ENCODE measurements at places on chromosomes 2 and 18.

DNA sequence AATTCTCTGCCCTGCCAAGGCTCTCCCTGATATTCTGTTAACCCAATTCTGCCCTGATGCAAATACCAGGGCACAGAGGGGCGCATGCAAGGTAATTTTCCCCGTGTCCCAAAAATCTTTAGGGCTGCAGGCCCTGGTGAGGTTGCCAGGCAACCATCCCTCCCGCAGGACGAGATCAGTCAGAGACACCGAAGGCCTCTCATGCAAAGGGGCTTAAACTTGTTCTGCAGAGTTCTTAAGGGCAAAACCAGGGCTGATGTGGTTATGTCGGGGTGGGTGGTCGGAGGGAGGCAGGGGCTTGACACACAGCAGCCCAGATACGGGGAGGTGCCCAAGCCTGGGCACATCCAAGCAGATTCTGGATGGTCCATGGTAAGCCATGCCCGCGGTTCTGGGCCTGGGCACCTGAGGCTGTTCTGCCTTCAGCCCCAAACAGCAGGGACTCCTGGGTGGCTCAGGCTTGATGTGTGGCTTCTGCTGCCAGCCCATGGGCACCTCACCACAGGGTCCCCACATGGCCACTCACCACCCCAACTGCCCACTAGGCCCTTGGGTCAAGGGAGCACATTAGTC lies 27.2 kb downstream of the STEAP3 start:
- no peak for DNase-seq

DNA sequence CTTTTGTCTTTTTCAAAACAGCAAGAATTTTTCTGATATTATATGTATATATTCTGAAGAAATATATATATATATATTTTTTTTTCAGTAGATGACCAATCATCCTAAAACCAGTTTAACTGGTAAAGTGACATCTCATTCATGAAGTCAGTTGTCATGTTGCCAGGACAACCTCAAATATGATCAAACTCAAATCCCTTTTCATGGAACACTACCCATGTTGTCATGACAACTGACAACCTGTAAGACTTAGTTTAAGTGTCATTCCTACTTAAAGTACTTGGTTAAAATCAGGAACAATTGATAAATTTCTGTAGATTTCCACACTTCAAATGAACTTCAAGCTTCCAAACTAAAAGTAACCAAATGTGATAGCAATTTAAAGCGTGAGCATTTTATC lies 101.8 kb upstream of the ERBB4 start:
- no peak for DNase-seq

DNA sequence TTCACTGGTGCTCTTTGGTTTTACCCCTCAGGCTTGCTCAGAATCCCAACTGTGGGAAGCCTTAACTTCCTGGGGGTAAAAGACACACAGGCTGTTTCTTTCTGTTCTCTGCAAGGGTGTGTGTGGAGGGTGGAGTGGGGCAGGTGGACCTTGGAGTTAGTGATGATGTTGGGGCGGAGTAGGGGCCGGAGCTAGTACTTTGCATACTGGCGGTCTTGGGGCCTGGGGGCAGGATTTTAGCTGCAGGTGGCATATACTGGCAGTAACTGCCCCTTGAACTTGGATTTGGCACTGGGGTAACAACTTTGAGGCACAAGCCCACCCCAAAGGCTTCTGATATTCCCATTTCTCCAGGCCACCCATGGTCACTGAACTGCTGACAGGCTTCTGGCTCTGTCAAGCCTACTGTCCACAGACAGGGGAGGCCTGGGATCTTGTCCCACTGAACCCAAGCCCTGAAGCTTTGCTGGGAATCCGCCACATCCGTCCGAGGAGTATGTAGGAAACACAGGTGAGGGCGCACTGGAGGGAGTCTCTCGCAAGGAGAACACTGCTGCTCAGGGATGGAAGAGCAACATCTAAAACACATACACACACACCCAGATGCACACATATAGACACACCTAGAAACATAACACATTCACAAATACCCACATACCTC lies 258.9 kb downstream of the DYSF start:
- DNase-seq, result no peak

- peak; percentile 41 for DNase-seq
Observed at GRCh38 chr18:63974991-63975390, 5.1 kb downstream of the SERPINB8 start.

DNA sequence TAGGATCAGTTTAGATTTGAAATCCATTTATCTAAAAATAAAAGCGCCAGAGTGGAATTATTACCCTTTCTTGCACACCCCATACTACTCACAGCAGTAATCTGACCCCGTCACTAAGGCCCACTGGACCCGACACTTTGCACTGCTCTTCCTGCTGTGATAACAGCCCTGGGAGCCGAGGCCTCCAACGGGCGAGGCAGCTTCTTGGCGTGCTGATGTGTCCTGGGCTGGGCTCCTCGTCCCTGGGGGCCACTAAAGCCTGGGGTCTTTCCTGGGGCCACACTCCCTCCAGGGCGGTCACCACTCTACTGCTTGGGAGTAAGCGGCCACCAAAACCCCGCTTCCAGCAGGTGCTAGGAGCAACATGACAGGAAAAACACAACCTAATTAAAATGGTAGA lies 61.7 kb downstream of the ZAP70 start:
- no peak for DNase-seq

- no peak for DNase-seq
Observed at GRCh38 chr18:50862401-50862800, 16.5 kb upstream of the ME2 start.

All from iris pigment epithelial cell (primary cell).